ENCODE measurements at places on chromosomes 2 and 18.

DNA sequence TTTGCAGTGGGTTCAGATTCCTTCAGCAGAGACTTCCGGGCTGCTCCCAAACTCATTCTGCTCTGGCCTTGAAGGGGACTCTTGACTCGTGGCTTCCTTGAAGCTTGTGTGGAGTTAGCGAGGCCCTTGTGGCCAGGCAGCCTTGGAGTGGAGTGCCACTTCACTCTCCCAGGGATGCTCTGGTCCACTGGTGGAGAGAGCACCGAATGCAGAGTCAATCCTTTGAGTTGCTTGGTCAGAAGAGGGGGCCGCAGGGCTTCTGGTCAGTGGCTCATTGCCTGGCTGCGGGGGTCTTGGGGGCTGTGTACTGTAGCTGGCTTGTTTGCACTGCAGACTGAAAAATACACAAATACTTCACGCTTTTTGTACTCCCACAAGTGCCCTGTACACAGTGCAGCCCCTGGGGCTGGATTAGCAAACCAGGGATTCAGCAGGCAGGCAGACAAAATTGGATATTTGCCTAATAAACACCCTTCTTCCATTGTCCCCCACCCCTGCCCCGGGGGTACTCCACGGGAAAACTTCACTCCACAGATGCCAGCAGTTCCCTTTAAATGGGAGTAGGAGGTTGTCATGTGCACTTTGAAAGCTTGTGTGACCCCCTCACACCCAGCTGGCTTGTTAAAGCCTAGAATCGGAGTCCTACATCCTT is 3.2 kb downstream of the GLI2 start:
- peak; percentile 43 for DNase-seq

GRCh38 chr2:8684540-8684877 is 2.7 kb downstream of the ID2 start:
- DNase-seq, result no peak

GRCh38 chr2:105486762-105487141 is 87.9 kb upstream of the FHL2 start:
- DNase-seq, result no peak

DNA sequence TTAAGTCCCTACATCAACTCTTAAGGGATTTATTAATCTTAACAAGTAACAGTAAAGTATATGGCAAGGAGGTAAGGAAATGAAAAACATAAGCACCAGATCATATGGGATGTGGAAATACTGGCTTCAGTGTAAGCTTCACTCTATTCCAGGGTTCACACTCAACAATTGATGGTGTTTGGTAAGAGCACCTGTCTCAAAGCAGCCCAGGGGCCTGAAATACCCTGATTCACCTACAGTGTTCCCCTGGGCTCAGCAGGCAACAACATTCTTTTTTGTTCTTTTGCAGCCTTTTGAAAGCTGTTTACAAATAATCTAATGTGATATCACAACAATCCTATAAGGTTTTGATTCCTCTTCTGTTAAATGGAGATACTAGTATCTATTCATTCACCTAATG is 1.2 kb upstream of the MLPH start:
- DNase-seq, result no peak

GRCh38 chr2:61959381-61960293 is 54.2 kb downstream of the COMMD1 start:
- no peak for DNase-seq

DNA sequence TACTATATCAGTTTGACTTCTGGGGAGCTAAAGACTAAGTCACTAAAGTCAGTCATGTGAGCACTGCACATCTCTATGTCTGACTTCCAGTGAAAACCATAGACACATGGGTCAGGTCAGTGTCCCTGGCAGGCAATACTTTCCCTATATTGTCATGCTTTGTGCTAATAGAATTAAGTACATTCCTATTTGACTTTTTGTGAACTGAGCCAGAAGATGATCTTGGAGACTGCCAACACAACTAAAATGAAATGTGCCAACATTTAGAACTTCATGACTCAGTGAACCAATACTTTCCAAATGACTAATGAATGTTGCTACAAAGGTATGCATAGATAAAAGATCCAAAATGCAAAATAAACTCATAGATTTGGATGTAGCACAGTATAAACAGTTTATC is 820.8 kb upstream of the FAM98A start:
- DNase-seq, result no peak

DNA sequence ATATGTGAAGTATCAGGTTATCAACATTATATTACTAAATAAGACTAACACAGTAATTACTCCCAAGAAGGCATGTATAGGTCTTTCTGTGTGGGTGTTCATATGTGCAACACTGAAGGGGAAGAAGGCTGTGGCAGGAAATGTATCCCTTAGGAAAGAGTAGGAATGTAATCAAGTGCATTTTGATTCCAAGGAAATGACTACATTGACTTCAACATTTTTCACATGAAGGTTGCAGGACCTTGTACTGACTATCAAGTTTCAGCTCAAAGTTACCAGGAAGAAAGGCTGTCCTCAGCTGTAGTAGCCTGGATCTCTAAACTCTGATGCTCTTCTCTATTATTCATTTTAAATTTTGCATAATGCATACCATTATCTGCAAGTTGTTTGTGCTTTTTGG is 680.8 kb downstream of the NYAP2 start:
- DNase-seq, result no peak

DNA sequence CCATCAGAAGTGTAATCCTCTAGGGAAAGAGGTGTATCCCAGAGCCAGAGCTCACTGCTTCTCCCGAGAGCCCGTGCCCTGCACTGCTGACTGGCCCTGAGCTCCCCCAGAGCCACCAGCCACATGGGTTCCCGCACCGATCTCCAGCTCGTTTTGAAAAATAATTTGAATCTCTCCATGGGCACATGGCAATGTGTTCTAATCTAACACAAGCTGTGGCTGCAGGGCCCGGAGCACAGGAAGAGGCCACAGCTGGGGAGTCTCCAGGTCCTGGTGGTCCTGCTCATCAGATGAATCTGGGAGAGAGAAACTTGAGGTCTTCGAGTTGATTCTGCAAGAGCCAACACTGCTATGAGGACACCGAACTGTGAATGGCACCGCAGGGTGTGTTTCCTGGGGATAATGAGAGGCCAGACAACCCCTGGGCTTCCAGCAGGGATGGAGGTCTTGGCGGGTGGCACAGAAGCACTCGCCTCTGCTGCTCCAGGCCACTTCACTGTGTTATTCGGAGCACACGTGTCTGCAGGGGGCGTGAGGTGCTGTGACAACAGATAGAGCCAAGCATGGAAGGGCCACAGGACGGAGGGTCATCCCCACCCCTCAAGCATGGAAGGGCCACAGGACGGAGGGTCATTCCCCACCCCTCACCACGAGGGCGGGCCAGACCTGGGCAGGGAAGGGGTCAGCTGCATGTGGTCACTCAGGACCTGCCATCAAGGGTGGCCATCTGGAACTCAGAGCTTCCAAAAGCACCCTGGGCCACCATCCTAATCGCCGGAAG is 196.8 kb downstream of the NDUFA10 start:
- no peak for DNase-seq

DNA sequence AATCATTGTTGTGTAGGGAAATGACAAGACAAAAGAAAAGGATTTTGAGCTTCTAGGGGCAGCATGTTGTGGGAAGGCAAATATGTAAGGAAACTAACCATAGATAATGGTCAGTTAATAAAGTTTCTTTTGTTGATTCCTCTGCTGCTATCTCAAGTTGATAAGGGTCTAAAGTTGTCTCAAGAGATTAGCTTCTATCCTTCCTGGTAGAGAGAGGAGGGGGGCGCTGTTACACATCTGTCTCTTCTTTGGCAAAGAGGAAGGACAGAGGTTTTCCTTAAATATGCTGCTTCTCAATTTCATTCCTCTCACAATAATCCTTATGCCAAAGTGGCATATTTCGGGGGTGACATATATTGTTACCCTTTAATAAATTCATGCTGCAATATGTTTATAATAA is 944.0 kb downstream of the DPP10 start:
- DNase-seq, result no peak

DNA sequence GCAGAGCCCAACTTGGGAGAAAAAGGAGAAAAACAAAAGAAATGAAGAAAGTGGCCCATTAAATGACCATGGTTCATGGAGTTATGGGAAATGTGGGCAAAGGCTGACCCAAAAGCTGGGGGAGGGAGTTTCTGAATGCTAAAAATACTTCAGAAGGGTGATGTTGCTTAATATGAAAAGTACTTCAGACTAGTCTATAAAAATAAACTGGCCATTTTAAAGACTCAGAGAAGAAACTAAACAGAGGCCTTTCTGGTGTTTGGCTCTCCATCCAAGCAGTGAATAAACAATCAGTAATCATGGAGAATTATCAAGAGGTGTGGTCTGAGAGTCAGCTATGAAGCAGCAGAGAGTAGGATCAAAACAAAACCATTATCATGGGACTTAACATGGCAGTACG is 160.8 kb upstream of the MAPRE2 start:
- DNase-seq, result no peak

GRCh38 chr2:222878877-222879603 is 18.2 kb downstream of the ACSL3 start:
- DNase-seq, result no peak

GRCh38 chr2:8364668-8365067 is 317.2 kb upstream of the ID2 start:
- no peak for DNase-seq

DNA sequence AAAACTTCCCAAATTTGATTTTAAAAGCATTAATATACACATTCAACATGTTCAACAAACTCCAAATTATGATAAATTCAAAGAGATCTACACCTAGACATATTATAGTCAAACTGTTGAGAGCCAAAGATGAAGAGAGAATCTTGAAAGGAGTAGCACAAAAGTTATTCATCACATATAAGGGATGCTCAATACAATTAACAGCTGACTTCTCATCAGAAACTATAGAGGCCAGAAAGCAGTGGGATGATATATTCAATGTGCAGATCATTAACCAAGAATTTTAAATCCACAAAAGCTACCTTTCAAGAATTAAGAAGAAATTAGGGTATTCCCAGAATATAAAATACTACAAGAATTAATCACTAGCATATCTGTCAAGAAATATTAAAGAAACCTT is 75.4 kb downstream of the LOXHD1 start:
- DNase-seq, result no peak

- peak; percentile 84 for DNase-seq
Measured at GRCh38 chr2:118852605-118853128, 5.2 kb upstream of the EN1 start.

DNA sequence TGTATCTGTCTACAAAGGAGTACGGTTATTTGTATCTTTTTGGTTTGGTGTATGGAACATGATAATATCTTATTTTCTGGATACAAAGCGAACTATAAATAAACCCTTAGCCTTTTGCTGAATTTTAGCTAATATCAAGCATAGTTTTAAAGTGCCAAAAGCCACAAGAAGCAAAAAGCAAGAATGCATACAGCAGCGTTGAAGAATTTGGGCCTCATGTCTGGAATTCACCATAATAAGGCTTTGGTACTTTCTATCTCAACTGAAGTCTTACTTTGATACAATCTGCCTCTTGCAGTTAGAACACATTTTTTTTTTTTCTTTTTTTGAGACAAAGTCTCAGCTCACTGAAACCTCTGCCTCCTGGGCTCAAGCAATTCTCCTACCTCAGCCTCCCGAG is 151.5 kb downstream of the ERBB4 start:
- no peak for DNase-seq

GRCh38 chr2:157432475-157433106 is 11.3 kb downstream of the CYTIP start:
- DNase-seq, result no peak

DNA sequence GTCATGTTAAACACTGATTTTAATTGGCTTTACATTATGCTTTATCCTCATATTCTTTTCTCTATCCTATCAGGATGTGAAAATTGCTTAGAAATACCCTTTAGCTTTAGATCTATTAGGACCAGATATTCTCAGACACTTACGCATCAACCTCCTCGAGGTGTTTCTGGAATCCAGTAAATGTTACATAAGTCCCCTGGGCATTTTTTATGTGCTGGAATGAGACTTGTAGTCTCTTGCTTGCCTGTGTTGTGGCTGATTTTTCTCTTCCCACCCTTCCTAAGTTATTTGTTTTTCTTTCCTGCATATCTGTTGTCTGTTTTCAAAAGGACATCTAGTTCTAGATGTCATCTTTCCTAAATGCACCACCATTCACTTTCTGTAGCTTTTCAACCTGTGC is 197.1 kb downstream of the CCDC85A start:
- DNase-seq, result no peak

DNA sequence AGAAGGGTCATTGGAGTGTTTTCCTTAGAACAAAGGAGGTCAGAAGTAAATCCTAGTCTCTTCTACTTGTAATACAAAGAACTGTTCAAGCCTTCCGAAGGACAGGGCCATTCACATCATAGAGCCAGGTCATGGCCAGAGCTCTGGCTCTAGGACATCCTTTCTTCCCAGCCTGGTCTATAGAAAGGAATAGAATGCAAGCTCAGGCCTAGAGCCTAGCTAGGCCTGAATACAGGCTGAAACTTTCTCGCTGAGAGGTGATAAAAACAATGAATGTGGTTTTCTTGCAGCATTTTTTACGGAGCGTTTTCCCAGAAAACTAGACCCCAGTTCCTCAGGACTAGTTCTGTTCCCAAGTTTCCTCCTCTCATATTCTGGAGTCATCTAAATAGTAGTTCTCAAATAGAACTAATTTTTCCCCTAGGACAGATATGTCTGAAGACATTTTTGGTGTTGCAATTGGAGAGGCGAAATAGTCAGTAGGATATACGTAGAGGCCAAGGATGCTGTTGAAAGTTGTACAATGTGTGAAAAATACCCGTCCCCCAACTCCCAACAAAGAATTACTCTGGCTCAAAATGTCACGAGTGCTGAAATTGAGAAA is 6.8 kb downstream of the UGT1A6 start:
- DNase-seq, result no peak

- DNase-seq, result no peak
Measured at GRCh38 chr18:50193796-50194630, 934 bp downstream of the MYO5B start.

- DNase-seq, result peak; percentile 23
Measured at GRCh38 chr2:23286758-23287704, 97.9 kb upstream of the KLHL29 start.

DNA sequence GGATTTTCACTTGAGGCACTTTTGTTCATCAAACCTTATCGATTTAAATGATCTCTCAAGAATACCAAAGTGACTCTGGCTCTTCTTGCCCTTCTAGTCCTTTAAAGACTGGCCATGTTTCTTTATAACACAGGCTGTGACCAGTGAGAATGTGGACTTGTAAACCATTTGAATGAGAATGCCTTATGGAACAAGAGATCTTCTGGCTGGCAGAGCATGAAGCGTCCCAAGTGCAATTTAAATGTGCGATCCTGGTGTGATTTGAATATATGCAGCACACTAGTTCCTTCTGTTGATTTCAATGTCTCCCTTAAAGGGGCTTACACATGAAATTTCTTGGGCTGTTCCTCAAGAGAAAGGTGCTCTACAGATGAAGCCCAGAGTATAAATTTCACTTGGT is 262.4 kb upstream of the CCDC68 start:
- DNase-seq, result no peak

DNA sequence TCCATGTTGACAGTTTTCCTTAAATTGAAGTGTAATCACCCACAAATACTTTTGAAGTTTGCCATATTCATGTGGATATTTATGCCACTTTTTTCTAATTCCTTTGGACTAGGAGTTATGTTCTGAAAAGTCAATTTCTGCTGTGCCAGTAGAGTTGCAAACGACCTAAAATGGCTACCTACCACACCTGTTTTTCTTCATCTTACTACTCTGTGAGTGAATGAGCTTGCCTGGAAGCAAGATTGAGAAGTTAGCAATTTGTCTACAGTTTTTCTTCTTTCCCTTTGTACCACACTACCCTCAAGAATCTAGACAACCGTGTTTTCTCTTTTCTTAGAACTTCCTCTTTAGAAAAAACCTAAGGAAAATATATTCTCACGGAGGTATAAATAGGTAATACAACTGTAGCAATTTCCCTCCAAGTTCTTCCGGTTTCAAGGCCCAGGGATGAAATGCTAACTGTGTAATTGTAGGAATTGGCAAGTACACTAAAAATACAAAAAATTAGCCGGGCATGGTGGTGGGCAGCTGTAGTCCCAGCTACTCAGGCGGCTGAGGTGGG is 7.3 kb upstream of the SLC39A10 start:
- no peak for DNase-seq
